ENCODE measurements at places on chromosomes 3 and 15.
A peak's percentile ranks its signal among the peaks of the same experiment; 100 is the strongest.

- DNase-seq: no peak
Observed at GRCh38 chr3:155248531-155249187, 44.8 kb downstream of the STRIT1 start.

DNA sequence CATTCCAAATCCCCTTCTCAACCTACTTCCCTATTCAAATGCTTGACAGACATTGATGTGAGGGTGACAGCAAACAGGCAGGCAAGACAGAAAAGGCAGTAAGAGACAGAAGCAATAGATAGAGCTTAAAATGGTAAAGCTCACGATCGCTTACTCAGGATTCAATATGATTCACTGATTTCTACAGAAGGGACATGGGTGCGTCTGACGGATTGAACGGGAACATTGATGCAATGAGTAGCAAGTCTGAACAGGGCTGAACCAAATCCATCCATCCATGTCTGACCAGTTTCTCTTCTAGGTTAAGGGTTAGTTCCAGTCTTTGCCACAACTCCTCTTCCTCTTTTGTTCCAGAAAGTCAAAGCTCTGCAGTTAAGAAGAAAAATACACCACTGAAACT, 35.1 kb downstream of the P2RY1 start:
- no peak for DNase-seq

DNA sequence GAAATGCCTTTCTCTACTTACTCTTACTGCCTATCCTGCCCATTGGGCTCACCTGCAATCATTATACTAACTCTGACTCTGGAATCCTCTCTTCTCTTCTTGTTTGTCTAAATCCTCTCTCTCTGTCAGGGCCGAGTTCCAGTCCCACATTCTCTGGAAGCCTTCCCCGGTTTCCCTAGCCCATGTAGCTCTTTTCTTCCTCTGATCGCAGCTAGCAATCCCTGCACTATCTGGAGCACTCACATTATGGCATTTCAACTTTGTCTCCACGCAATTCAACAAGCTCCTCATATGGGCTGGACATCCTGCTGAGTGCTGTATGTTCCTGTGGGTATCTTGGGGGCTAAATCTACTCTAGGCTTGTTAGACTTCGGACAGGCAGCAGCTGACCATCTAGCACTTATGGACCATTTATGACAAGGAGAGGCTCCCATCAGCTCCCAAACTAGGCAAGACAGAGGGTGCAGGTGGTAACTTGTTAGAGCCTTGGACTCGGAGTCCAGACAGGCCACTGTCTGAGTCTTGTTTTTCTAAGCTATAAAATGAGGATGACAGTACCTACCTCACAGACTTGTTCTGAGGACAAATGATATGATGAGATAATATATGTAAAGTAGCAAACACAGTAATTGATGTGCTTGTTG, 58.3 kb downstream of the EPHB3 start:
- DNase-seq: no peak

DNA sequence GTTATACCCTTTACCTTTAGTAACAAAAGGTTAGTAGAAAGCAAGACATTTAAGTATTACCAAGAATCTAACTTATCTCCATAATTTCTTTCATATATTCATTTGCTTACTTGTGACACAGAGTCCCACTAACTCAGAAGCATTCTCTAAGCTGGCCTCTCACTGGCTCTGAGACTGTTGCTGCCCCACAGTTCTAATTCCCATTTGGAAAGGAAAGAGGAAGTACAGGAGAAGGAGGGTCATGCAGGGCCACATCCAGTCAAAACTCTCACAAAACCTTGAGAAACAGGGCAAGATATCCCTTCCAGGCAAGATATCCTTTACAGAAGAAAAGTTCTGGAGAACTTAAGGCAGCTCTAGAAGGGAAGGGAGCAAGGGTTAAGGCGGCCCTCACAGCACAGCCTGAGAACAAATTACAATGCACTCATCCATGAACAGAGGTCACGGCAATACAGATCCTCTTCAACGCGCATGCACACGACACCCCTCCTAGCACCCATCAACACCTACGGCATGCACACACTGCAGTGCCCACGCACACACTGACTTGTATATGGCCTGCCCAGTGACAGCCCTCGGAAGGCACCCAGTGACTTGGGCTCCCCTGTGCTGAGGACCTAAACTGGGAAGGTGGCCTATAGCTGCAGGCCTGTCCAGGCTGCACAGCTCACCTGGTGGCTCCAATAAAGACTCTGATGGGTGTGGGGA, 13.0 kb upstream of the MYO5C start:
- no peak for DNase-seq

DNA sequence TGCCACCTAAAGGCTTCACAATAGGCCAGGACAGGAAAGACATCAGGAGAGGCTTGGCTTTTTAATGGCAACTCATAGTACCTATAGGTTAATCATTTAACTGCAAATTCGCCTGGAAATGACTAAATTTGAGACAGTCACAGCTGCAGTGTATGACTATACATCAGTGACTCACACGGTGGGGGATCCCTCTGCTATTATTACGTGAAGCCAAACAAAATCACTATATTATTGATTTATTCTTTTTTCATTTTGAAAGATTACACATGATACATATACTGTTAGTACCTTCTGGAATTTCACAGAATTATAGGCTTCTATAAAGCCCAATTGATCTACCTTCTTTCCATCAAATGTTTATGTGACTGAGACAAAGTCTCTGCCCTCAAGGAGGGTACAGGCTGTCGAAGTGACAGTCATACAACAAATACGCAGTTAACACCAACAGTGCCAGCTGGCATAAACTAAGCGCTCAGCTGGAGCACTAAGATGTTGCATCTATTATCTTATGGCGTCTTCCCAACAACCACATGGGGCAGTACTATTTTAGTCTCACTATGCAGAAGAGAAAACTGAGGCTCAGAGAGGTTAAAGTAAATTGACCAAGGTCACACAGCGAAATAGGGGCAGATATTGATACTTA, 82.0 kb upstream of the LMOD3 start:
- no peak for DNase-seq

- no peak for DNase-seq
Observed at GRCh38 chr3:156787926-156788663, 38.1 kb upstream of the LEKR1 start.

DNA sequence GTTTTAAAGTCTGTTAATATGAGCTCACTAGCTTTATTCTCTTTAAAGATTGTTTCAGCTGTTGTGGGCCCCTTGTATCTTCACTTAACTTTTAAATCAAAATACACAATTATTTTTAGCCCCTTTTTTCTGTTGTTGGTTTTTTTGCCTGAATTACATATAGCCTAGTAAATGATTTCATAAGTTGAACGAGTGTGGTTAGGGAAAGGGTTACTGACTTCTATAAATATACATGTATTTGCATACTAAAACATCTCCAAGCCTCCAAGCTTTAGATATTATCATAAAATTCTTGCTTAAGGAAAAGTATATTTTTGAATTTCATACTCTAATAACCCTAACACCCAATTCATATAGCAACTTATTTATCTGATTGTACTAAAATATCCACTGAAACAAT, 73.2 kb upstream of the ARL6 start:
- no peak for DNase-seq

DNA sequence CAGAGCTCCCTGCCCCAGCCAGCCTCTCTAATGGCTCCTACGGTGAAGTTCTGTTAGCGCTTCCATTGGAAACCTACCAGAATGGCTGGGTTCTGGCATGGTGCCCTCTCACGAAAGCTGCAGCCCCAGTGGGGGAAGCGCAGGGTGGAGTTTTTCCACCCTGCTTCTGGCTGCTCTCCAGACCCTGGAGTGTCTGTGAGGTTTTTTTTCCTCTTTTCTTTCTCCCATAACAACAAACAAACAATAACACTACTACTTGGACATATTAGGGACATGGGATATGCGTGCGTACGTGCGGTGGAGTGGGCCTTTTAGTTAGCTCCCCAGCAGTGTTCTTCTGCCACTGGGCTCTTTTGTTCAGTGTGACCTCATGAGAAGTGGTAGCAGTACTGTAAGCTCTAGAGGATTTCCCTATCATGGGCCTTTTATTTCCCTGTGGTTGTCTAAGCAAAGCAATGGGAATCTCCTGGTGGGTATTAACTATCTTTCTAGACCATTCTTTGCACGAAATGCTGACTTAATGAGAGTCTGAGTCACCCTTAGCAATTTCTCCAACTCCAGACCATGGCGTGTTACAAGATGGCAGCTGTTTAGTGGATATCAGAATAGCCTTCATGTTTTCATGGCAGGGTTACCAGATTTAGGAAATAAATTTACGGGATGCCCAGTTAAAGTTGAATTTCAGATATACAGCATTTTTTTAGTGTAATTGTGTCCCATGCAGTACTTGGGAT, 161.9 kb downstream of the FNDC3B start:
- DNase-seq: peak; percentile 12

GRCh38 chr3:61570813-61571212, 9.4 kb downstream of the PTPRG start:
- DNase-seq: no peak

DNA sequence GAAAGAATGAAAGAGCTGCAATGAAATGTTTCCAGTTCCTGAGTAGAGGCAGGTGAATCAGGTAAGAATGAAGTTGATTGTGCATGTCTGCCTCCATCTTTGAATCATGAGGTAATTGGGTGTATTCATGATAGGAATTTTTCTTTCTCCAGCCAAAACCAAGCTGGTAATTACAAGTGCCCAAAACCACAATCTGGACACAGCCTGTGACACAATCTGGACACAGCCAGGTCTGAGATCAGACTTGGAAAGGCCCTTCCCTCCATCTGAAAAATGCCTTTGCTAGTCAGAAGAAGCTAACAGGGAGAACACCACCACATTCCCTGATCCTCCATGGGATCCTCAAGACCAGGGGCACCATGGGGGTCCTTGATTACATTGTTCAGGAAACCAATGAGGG, 338.5 kb upstream of the THBS1 start:
- no peak for DNase-seq
